ENCODE measurements at places on chromosomes 4 and X.

DNA sequence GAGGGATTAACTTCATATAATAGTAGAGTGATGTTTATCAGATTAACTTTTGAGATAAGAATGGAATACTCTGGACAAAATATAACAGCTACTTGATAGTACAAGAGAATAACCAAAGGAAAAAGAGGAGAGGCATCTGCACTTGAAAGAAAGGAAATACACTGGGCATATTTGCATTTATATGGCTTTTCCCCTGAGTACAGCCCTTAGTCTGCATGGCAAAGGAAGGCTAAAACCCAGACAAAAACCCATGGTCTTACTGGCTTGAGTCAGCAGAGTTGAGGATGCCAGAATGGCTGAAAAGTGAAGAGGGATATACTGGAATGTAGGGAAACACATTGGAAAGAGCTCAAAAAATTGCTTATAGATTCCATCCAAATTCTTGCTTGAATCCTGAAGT lies 101.6 kb downstream of the COL4A5 start:
- DNase-seq: no peak

DNA sequence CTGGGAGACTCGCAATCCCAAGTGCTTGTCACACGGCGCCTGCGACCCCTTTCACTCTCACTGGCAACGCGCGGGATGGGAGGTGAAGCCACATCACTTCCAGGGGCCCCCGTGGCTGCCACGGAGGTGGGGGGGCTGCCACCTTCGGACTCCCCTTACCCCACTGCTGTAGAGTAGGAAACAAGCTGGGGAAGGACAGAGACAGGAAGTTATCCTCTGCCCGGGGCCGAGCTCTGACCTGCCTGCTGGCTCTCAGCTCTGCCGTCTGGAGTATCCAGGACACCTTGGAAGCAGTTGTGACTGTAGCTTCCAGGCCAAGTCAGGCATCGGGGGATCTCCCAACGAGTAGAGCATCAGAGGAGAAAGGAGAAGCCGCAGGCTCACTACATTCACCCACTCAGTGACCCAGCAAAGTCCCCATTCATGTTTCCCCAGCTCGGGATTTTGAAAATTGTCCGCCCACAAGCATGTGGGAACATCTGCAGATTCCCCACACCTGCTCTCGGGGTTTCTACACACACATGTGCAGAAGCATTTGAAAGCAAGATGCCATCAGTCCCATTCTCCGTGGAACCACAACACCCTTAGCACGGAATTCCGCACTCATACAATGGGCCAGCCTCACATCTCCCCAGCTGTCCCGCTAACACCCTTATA lies 10.8 kb downstream of the PDZD4 start:
- DNase-seq: no peak

GRCh38 chr4:100882661-100883060 lies 364.8 kb upstream of the EMCN start:
- no peak for DNase-seq

DNA sequence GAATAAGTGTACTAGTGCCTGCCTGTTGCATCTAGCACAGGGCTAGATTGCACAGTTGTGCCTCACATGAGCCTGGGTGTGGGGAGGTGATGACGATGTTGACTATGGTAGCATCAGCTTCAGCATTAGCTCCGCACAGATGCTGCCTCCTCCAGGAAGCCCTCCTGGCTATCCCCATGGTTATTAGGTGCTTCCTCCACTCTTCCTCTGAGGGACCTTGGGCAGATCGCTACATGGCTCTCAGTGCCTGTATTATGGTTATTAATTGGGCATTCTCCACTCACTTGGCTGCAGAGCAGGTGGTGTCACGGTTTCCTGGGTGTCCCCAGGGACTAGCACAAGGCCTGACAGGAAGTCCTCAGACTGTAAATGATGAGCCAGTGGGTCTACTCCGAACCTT lies 325.6 kb downstream of the ARHGAP10 start:
- DNase-seq: no peak

DNA sequence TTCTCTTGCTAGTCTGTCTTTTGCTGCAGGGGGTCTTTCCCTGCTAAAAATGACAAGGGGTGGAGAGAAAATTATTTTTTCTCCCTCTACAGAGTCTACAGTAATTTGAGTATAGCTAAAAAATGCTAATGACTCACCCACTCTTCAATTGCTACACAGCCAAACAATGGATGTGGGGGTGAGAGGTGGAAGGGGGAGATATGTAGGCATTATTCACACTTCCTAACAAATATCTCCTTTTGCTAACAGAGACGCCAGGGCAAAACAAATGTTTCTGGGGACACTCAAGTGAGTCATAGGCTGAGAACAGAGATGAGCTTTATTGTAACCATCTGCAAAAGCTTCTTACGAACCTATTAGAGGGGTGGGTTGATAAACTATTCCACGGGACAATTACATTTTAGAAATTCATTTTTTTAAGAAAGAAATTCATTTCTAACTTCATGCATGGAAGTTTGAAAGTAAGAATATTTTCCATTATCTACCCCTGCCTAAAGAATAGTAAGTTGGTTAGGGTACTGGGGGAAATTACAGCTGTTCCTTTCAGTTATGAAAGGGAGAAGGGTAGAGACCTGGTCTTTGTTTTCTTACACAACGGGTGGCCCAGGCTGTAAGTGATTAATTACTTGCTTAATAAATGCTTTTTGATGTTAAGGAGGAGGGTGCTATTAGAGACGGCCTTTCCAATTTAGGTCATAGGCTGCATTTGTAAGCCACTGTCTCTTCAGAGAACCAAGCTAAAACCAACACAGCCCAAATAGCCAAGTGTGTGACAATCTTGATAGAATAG lies 12.8 kb downstream of the SCD5 start:
- DNase-seq: no peak

GRCh38 chrX:78769101-78769755 lies 21.7 kb downstream of the LPAR4 start:
- DNase-seq: no peak

DNA sequence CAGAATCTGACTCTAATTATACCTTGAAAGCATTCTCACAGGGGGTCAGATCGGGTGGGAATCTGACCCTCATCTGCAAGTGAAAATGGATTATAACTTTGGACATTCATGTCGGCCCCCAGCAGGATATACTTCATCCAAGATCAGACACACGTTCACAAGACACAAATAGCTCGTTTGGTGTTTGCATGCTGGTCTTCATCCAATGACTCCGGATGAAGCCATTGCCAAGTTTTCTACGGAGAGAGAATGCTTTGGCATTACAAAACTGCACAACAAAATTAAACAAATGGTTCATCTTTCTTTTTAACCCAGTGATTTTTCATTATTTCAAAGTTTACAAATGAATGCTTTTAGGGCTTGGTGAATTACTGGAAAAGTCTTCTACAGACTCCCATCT lies 105.5 kb downstream of the MID1 start:
- DNase-seq: no peak

GRCh38 chr4:113760094-113760794 lies 1.3 kb downstream of the CAMK2D start:
- DNase-seq: peak; percentile 20

- DNase-seq: no peak
Measured at GRCh38 chrX:129983575-129984110, 1.2 kb downstream of the BCORL1 start.

GRCh38 chr4:168317621-168318020 lies 931 bp downstream of the DDX60 start:
- no peak for DNase-seq

- DNase-seq: peak; percentile 31
Measured at GRCh38 chrX:72100824-72101351, 30.8 kb downstream of the RTL5 start.

DNA sequence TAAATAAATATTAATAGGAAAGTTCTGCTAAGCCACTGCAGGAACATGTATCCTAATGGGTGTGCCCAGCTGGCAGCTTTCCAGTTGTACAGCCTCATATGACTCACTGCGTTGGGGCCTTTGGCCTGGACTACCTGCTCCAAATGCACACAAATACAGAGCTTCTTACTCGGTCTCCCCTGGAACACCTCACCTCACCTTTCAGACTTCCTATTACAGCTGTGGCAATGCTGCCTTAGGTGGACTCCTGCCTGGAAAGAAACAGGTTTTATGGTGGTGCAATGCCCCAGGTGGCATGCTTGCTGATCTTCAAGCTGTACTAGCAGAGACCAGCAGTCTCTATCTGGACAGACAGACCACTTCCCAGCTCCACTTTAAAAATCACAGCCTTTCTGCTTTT lies 85.7 kb upstream of the EXOC1L start:
- DNase-seq: no peak

DNA sequence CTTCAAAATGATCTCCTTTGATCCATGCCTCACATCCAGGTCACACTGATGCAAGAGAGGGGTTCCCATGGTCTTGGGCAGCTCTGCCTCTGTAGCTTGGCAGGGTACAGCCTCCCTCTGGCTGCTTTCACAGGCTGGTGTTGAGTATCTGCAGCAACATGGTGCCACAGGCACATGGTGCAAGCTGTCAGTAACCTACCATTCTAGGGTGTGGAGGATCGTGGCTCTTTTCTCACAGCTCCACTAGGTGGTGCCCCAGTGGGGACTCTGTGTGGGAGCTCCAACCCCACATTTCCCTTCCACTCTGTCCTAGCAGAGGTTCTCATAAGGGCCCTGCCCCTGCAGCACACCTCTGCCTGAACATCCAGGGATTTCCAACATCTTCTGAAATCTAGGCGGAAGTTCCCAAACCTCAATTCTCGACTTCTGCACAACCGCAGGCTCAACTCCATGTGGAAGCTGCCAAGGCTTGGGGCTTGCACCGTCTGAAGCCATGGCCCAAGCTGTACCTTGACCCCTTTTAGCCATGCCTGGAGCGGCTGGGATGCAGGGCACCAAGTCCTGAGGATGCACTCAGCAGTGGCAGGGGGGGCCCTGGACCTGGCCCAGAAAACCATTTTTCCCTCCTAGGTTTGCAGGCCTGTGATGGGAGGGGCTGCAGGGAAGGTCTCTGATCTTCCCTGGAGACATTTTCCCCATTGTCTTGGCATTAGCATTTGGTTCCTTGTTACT lies 137.8 kb upstream of the NUDT6 start:
- DNase-seq: no peak

DNA sequence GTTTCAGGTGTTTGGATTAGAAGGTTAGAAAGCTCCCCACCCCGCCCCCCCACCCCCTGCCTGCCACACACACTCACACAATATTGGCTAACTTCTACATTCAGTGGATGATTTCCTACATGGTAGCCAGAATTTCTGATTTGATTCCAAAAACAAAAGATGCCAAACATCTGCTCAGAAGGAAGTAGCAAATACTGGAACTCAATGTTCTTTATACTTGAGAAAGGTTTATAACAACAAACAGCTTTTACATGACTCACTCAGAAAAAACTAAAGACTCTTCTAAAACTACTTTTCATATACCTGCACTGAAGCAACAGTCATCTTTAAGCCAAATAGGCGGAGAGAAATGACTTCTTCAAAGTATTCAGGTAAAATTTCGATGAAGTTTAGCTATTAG lies 750.5 kb upstream of the POU3F4 start:
- no peak for DNase-seq

Data from stimulated activated CD4-positive, alpha-beta T cell treated with anti-CD3 and anti-CD28 coated beads, Interleukin-1b, Interleukin-23, amount 100 ng/mL, for 24 hours (primary cell).